ENCODE measurements at places on chromosomes 11 and 22.

GRCh38 chr11:114197799-114198500 is 98.2 kb upstream of the NNMT start:
- no peak for DNase-seq

DNA sequence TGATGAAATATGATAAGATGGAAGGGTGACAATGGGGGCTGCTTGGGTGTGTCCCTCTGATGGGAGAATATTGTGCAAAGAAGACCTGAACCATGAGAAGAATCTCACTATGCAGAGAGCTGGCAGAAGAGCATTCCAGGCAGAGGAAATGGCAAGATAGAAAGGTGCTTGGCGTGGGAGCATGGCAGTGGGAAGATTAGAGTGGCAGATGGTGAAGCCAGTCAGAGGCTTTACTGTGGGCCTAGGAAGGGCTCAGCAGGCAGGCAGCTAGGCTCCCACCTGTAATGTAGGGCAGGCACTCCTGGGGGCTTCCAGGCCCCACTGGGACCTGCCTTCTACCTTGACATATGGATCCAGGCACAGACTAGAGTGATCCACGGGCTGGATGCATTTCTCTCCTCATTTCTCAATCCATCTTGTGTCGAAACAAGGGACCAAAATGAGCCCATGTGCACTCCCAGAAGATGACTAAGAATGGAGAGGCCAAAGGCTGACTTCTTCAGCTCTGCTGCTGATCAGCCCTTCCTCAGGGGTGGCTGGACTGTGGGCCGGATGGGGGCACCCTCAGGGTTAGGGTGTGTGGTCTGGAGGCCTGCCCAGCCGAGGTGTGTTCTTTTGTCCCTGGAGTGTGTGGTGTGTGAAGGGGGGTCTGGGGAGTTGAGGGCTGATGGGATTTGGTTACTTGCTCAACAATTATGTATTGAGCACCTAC is 88.3 kb downstream of the TSPAN18 start:
- DNase-seq: no peak

- DNase-seq: no peak
Measured at GRCh38 chr11:71580057-71581003, 2.3 kb downstream of the KRTAP5-11 start.

DNA sequence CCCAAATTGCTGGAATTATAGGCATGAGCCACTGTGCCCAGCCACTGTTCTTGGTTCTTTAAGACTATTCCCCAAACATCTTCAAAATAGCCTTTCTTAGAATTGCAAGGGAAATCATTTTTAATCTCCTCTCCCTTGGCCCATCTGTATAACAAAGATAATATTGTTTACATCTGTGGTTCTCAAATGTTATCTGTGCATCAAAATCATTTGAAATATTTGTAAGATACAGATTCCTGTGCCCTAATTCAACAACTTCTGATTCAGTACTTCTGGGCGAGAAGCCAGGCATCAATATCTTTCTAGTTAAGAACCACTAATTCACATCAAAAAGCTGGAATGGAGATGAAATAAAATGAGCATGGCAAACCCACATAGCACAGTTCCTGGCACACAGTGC is 83.0 kb downstream of the TMPRSS5 start:
- DNase-seq: no peak

GRCh38 chr11:132744771-132745170 is 787.5 kb downstream of the OPCML start:
- no peak for DNase-seq

DNA sequence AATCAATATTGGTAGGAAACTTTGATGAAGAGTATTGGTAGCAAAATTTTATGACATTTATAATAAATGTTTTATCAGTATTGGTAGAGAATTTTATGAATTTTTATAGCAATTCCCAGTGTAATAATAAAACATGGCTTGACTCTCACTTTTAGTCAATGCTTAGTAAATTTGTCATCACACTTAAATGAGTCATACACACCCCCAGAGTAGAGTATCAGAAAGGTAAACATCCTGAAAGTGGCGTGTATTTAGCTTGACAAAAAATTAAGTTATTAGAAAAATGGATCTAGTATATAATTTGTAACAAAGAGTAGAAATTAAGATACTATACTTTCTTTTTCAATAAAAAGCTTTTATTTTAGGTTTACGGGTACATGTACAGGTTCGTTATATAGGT is 2.6 kb downstream of the MS4A3 start:
- DNase-seq: no peak

- no peak for DNase-seq
Measured at GRCh38 chr11:67033661-67034166, 10.8 kb downstream of the SYT12 start.

DNA sequence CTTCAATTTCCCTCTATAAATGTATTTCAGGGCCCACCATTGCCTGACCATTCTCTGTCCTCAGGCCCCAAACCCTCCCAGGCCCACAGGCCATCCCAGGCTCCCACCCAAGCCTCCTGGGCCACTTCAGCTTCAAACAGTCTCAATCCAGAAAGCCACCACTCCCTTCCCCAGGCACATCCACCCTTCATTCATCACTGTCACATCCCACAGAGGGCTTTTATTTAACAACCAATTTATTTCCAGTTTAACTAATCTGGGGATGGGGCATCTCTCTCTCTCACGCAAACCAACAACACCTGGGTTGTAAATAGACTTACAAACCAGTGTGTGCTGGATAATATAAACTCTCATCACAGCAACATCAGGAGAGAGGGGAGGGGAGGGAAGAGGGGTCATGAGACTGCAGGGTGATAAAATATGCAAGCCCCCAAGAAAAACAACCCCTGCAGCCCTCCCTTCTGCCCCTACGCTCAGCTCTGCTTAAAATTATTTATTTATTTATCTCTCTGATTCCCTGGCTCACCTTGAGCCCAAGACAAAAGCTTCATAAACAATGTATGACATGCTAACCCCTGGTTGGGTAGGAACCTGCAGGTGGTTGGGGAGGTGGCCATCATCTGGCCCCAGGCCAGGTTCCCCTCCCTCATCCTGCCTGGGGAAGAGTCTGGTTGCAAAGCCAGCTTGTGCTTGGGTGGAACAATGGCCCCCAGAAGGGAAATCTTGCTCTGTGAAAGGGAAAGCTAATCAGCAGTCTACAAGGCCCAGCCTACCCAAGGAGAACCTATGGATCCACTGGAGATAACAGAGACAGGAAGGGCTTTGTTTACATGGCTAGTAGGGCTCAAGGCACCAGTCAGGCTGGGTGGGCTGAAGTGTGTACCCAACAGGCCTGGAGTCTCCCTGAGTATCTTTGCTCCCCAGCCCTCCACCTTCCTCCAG is 359.2 kb downstream of the BUD13 start:
- DNase-seq: no peak

- no peak for DNase-seq
Measured at GRCh38 chr11:118887206-118887605, 3.5 kb downstream of the CXCR5 start.

DNA sequence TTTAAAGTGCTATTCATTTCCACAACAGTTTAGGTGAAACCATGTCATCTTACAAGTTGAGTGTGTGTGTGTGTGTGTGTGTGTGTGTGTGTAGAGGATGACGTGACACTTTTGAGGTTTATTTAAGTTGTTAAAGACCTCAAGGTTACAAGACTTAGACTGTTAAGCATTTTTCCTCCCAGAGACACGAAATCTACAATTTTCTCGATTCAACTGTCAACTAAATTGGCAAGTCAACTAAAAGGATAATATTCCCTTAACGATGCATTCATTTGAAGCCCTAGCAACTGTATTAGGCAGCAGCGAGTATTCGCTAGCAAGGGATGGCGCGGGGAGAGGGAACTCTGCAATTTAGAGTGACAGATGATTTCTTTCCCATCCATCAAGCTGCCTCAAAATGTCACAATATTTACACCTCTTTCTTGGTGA is 17.6 kb upstream of the BDNF start:
- no peak for DNase-seq

DNA sequence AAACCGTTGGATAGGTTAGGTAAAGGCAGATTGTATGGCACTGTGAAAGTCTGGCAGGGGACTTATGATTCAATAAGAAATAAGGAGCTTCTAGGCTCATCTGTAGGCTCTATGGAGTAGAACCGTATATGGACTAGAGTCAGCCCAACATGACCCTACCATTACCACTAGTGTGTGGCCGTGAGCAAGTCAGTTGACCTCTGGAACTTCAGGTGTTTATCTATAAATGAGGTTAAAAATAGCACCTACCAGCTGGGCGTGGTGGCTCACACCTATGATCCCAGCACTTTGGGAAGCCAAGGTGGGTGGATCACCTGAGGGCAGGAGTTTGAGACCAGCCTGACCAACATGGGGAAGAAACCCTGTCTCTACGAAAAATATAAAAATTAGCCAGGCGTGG is 4.4 kb downstream of the HINFP start:
- DNase-seq: no peak

GRCh38 chr11:134736251-134736947 is 324.4 kb upstream of the B3GAT1 start:
- no peak for DNase-seq

GRCh38 chr11:62954478-62954877 is 30.3 kb downstream of the SLC22A6 start:
- no peak for DNase-seq

DNA sequence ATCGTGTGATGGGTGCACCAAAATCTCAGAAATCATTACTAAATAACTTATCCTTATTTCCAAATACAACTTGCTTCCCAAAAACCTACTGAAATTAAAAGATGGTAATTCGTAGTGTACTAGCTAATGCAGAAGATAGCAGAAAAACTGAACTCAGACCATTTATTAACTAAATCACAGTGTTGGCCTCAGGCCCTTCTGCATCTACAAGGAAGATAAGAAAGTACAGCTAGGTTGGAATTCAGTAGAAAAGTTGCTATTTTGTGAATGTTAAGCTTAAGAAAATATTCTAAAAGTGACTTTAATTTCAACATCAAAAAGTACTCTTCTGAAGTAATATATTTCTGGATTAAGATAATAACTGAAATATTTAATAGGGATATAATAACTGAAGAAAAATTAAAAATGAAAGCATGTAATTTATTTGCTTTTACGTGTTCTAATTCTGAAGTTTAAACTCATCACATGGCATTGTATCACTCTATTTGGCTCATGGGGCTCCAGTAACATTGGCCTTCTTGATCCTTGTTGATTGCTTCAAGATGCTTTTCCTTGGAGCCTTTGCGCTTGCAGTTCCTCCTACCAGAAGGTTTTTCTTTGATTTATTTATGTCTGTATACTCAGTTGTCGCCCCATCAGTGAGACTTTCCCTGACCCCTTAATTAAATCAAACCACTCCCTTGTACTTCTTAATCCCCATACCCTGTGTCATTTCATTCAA is 847.9 kb upstream of the ANO3 start:
- no peak for DNase-seq

- DNase-seq: no peak
Measured at GRCh38 chr11:86869966-86870570, 69.7 kb downstream of the PRSS23 start.

DNA sequence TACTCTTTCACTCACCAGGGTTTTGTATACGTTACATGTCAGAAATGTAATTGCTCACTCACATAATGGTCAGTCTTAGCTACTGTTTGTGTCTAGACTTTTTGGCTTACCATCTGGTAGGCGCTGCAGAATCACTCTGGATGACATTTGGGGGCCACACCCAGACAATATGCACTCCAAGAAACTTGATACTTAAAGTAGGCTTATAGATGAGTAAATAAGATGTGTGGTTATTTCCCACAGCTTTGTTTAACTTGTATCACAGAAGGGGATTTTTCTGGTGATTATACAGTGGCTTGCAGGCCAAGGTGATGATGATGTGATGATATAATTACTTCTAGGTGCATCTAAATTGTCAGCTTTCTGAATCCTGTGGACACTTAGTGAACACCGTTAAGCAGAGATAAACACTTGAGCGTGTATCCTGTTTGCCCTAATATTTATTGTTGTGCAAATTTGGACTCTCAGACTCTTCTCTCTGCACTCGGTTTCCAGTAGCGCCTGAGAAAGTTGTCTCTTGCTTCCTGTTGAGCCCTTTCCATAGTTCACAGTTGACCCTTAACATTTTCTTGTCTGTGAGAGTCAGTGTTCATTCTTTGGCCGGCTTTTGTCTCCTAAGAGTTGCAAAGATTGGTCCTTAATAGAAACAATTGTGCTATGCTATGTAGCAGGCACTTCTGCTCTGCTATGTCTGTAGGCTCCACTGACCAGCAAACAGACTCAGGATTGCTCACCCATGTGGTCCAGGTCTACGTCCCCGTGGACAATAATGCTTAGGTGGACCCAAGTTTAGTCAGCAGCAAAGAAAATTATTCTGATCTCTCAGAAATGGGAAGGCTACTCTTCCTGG is 89.3 kb downstream of the PRR5L start:
- DNase-seq: no peak

GRCh38 chr11:132093536-132094259 is 723.3 kb downstream of the NTM start:
- no peak for DNase-seq

DNA sequence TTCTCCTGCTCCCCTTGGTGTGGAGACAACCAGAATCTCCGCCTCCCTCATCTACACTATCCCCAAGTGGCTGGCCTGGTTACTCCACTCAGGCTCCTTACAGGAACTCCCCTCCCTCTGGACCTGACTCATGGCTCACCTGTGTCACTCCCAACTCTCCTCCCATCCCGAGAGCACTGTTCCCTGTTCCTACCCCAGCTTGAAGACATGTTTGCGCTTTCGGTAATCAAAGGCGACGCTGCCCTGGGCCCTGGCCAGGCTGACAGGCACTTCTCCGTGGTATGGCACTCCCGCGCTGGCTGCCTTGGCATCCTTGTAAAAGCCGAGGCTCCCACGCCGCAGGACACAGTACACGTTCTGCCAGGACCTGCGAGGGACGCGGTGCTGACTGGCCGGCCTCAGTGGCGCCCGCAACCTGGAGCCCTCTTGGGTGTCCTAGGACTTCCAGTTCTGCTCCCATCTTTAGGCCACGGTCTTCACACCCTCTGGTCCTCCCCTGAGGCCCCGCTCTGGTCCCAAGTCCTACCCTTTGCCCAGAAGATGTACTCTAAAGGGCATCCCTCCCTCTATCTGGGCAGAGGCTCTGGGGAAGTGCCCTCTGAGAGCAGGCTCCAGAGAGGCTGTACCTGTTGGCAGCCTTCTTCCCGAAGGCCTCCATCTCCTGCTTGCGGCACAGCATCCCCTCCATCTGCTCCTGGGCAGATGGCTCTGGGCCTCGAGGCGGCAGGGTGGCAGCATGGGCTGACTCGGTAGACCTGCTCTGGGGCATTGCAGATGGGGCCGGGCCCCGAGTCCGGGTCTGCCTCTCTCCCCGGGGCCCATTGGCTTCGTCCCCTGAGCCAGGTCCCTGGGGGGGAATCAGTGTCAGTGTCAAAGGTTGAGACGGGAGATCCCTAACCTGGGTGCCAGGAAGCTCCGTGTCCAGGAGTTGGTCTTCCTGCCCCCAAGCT is 9.4 kb upstream of the RBM4B start:
- DNase-seq: no peak

GRCh38 chr11:118530180-118530682 is 761 bp upstream of the TMEM25 start:
- DNase-seq: no peak

GRCh38 chr11:122647736-122648275 is 7.7 kb upstream of the UBASH3B start:
- DNase-seq: no peak

GRCh38 chr11:72069787-72070251 is 10.5 kb downstream of the NUMA1 start:
- no peak for DNase-seq

All from cortex of kidney (tissue), 1 donor.